ENCODE measurements at places on chromosomes 1 and 21. TPM values are rescaled to one million over a fixed set of nuclear protein-coding genes. Genes with fewer than 3 reads are reported as not detected.

LRRIQ3 gene
- total RNA-seq, result 1.8 TPM

DNA sequence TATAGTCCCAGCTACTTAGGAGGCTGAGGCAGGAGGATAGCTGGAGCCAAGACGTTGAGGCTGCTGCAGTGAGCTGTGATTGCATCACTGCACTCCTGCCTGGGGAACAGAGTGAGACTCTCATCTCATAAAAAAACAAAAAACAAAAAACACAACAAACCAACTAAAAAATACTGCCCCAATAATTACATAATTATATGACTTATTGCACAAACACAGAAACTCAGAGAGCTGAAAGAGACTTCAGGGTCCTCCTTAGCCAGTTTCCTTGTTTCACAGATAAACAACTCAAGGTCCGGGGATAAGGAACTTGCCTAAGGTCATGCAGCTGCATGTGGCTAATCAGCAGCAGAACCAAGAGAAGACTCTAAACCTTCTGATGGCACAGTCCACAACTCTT, 11.9 kb downstream of the EXTL2 start:
- no peak for DNase-seq

GRCh38 chr1:163085041-163085903, 16.1 kb downstream of the RGS4 start:
- DNase-seq, result peak; percentile 50

- no peak for DNase-seq
These were observed 78.7 kb downstream of the ATP1A1 start for GRCh38 chr1:116451702-116452101.

SLC25A34 gene
- total RNA-seq, result 0.19 TPM

DNA sequence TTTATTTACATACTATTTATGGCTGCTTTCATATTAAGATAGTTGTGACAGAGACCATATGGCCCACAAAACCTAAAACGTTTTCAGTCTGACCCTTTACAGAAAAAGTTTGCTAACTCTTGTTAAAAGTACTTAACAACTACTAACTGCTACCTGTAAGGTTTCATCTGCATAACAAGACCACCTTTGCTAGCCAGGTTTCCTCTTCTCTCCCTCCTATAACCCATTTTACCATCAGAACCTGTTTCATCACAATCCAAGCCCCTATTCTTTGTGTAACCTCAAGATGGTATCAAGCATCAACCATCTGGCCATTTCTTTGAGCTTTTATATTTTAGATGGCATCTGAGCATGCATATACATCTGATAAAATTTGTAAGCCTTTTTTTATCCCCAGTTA, 305.4 kb downstream of the HHIPL2 start:
- no peak for DNase-seq

CELSR2 gene
- 0.17 TPM for total RNA-seq

GRCh38 chr1:79741720-79742421, 735.3 kb upstream of the ADGRL4 start:
- DNase-seq, result no peak

- no peak for DNase-seq
These were observed 51.2 kb downstream of the DIP2A start for GRCh38 chr21:46509741-46510502.

DNA sequence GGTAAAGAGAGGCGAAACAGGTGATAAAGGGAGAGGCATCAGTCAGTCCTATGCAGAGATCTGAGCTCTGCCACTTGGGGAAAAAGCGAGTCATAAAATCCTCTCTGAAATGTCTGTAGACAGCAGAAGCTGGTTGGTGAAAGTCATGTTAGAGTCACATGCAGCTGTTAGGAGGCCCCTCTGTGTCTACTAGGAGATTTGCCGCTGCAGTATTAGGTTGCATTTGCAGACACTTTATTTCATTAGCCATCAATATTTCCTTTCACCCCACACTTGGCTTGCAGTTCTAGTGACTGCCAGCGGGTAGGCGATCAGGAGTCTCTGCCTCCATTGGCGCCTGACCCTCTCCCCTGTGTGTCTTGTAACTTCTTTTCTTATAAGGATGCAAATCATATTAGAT, 16.2 kb downstream of the ATP1A4 start:
- peak; percentile 85 for DNase-seq

GRCh38 chr1:60367532-60367931, 294.0 kb upstream of the C1orf87 start:
- DNase-seq, result no peak

DNA sequence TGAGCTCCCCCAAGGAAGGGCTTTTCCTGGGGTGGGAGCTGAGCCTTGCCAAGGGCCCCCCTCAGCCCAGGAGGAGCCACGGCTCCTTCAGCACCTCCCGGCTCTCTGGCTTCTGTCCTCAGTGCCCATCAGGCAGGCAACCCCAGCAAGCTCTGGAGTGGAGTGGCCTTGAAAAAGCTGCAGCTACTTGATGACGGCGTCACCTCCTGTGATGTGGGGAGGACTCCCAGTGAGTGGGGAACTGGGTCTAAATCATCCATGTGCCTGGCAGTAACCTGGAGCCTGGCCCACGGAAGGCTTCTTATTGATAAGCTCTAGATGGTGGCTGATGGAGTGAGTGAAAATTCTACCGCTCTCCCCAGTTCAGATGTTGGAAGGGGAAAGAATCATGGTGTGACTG, 114.4 kb downstream of the TMEM53 start:
- no peak for DNase-seq

ESPN gene
- total RNA-seq, result not detected

S100A7 gene
- total RNA-seq, result not detected

DNA sequence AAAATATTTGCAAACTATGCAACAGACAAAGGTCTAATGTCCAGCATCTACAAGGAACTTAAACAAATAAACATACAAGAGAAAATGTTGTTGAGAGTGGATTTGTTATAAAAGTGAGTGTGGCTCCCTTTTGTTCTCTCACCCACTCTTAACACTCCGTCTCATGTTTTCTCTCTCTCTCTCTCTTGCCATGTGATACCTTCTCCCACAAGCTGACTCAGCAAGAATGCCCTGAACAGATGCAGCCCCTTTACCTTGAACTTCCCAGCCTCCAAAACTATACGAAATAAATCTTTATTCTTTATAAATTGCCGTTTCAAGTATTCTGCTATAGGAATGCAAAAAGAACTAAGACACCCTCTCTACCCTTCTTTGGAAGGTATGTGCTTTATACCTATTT, 234.1 kb downstream of the ADGRL2 start:
- DNase-seq, result no peak

BEND5 gene
- 0.29 TPM for total RNA-seq

DNA sequence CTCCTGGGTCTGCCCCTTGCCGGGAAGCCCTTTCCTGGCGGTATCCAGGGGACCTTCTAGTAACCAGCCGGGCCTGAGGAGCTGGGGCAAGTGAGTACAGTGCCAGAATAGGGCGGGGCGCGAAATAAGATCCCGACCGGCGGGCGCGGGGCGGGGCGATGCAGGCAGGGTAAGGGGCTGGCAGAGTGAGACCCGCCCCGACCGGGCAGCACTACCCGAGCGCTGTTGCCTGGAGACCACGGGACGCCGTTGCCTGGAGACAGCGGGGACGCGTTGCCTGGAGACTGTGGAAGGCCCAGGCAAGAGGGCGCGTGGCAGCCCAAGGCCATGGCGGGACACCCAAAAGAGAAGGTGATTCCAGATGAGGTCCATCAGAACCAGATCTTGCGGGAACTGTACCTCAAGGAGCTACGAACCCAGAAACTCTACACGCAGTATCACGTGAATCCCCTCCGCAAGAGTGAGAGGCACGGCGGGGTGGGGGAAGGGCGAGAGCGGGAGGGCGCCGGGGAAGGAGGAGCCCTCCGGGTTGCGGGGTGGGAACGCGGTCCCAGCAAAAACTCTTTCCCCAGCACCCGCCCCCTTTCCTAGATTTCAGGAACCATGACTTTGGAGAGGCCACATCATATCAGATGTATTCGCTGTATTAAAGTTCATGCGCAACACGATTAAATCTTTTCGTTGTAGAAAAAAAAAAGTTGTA, 24.3 kb downstream of the EBNA1BP2 start:
- peak; percentile 41 for DNase-seq

DNA sequence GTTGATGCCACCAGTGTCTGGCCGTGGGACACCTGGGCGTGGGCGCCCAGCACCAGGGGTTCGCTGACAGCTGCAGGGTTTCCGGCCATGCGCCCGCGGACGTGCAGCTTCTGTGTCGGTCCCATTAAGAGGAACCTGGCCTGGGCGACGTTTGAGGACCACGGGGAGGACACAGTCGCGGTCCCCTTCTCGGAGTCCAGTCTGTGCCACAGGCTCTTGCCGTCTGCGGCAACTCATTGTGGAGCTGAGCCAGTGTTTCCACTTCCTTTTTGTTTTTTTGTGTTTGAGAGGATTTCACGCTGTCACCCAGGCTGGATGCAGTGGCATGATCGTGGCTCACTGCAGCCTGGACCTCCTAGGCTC, 1.6 kb upstream of the C1orf159 start:
- no peak for DNase-seq

KIF1B gene
- 23.5 TPM for total RNA-seq

DNA sequence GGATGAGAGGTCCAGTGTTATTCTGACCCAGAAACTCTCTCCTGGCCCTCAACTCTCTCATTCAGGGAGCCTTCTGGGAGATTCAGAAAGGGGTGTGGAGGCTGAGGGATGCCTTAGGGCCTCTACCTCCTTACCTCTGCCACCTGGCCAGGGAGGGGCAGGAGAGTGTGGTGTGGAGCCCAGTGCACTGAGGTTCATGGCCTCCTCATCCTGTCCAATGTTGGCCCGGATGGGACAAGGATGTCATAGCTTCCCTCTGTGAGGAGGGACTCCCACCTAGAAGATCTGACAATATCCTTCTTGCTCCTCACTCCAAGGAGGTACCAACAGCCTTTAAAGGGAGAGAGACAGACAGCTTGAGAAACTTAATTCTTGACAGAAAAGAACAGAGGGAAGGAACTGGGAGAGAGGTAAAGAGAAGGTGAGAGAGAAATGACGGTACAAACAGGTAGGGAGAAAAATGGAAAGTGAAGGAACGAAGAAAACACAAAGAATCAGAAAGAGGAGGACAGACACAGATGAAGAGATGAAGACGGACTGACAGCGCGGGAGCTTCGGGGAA, 779 bp downstream of the BEND5 start:
- no peak for DNase-seq

GBP7 gene
- not detected for total RNA-seq

DNA sequence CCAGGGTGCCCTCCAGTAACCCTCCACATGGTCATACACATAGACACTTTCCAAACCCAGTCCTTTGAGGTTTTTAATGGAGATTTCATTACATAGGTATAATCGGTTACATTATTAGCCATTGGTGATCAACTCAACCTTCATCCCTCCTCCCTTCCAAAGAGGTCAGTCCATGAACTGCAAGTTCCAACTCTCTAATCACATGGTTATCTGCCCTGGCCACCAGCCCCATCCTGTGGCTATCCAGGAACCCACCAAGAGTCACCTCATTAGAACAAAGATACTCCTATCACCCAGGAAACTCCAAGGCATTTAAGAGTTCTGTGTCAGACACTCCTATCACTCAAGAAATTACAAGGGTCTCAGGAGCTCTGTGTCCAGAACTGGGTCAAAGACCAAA, 12.2 kb downstream of the ATP1A4 start:
- peak; percentile 34 for DNase-seq

GRCh38 chr1:207503950-207504349, 8.0 kb downstream of the CR1 start:
- no peak for DNase-seq

GRCh38 chr1:101165954-101166353, 70.9 kb upstream of the S1PR1 start:
- DNase-seq, result no peak

KRTAP13-3 gene
- not detected for total RNA-seq

CCDC190 gene
- total RNA-seq, result 13.9 TPM

DNA sequence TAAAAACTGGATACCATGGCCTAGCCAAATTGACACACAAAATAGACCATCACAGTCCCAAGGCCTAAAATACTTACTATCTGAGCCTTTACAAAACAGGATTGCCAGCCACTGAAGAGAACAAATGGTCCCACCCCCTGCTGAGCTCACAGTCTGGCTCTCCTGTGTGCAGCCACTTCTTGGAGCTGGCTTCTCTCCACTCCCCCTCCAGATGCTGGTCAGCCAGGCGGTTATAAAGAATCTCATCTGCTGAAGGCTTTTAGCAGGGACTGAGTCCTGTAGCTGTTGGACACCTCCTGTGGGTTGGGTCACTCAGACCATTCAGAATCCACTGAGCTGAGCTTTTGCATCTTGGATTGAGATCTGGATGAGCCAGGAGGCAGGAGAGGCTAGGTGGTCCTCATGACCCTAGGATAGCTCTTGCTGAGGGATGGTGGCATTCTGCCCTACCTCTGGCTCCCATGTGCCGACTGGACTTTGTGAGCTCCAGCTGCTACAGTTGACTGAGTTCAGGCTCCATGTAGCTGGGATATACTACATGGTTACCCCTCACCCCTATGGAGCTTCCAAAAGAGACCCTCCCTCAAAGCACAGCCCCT, 16.1 kb downstream of the OXCT2 start:
- no peak for DNase-seq

GRCh38 chr1:210125143-210125542, 107.5 kb upstream of the SERTAD4 start:
- DNase-seq, result no peak

C1QB gene
- not detected for total RNA-seq

DNA sequence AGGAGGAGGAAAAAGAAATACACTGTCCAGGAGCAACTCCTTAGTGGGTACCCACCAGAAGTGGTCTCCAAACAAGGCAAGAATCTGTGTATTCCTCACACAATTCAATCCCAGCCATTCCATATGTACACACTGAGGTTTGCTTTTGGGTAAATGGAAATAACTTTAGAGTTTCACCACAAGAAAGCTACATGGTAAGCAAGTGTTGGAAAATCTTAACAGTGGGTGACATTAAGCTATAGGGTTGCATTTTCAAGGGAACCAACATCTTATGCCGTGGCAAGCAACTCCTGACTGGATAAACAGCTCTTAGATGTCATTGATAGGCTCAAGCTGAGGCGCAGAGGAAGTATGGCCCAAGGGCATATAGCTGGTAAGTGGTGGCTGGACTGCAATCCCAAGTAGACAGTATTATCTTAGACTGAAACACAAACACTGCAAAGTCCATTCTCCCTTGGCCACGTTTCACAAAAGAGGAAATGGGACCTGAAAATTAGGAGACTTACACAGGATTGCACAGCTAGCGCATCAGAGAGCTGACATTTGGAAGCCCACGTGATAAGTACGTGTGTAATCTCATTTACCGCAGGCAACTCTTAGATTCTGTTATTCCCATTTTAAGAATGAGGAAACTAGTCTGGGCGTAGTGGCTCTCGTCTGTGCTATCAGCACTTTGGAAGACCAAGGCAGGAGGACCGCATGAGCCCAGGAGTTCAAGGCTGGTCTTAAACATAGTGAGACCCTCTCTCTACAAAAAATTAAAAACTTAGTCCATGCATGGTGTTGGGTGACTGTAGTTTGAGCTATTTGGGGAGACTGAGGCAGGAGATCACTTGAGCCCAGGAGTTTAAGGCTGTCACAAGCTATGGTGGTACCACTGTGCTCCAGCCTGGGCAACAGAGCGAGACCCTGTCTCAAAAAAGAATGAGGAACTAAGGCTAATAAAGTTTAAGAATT, 4.0 kb upstream of the BRWD1 start:
- no peak for DNase-seq

GRCh38 chr1:156104861-156105832, 9.4 kb upstream of the LMNA start:
- DNase-seq, result no peak
